Stimulated activated CD4-positive, alpha-beta T cell treated with anti-CD3 and anti-CD28 coated beads, Interleukin-2, amount 100 ng/mL, for 24 hours (primary cell): ENCODE measurements at places on chromosomes 12 and 14.

- no peak for DNase-seq
Measured at GRCh38 chr14:66600416-66600815, 92.5 kb downstream of the GPHN start.

GRCh38 chr14:37140176-37140575, 32.2 kb downstream of the SLC25A21 start:
- no peak for DNase-seq

- DNase-seq = no peak
Measured at GRCh38 chr12:85781766-85782165, 54.4 kb downstream of the RASSF9 start.

DNA sequence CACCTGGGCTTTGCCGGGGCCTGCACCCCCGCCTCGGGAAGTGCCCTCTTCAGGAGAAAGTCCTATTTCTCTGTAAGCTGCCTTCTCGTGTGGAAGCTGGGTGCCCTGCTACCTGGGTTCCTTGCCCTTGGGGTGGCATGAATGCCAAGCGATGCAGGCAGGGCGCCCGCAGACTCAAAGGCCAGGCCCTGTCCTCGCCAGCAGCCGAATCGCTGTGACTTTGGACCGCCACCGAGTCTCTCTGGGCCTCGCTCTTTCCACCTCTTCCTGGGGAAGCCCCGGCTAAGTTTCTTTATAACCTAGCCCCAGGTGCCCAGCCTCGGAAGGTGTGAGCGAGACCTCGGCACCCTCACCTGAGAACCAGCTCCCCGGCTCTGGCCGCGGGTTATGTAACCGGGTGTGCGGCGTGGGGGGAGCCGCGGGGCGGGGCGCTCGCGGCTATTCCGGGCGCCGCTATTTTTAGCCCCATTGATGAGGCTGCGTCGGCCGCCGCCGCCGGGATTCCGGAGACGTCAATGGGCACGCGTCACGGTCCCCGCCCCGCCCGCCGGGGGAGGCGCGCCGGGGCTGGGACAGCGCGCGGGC, 14.6 kb upstream of the NR4A1 start:
- peak; percentile 76 for DNase-seq

DNA sequence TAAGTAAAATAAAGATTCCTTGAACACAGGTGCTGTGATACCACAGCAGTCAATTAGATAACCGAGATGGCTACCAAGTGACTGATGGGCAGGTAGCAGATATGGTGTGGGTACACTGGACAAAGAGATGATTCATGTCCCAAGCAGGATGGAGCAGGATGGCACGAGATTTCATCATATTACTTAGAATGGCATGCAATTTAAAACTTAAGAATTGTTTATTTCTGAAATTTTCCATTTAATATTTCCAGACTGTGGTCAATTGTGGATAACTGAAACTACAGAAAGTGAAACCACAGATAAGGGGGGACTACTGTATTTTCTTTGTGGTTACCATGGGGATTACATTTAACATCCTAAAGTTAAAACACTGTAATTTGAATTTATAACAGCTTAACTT, 7.5 kb upstream of the ZFP36L1 start:
- no peak for DNase-seq

DNA sequence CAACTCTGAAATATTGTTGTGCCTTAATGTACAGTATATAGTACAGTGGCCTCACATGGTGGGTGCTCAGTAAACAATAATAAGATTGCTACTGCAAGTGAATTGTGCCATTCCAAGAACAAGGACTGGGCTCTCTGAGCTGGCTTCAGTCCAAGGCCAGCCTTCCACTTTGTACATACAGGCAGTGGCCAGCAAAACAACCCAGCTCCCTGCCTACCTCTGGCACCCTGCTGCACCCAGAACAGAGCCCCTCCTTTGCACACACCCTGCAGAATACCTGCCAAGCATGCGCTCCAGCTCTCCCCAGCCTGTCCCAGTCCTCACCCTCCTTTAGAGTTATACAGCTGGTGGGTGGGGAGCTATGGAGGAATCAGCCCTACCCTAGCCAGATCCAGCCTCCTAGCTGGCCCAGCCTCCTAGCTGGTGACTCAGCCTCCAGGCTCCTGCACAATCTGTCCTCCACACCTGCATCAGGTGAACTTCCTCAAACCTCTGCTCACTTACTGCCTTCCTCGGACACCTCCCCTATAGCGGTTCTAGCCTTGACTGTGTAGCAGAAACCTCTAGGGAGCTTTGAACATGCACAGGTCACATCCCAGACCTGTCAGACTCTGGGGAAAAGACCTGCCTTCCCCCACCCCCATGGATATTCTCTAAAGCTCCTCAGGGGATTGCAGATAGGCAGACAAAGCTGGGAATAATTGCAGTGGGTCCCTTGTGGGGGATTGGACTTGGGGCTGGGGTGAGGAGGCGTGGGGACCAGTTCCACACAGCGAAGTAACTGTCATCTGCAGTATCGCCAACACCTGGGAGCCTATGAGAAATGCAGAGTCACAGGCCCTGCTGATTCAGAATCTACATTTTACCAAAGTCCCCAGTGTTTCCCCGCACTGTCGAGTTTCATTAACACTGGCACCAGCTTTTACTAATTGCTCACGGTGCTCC, 17.9 kb downstream of the ZDHHC22 start:
- DNase-seq = no peak

DNA sequence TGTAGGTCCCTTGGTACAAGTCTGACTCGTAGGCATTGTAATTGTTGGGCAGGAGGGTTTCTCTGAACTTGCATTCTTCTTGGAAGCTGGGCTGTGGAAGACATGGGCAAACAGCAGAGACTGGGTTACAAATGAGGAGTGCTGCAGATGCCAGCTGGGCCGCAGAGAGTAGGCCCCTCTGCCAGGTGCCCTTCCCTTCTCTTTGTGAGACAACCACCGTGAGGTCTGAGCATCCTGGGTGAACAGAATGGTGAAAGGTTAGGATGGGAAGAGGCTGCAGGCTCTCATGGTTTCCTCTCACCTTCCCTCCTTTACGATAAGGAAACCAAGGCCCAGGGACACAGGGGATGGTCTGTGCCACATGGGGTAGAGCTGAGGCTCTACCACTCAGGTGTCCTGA, 11.3 kb downstream of the FGF6 start:
- DNase-seq = no peak

GRCh38 chr12:83629931-83630330, 943.2 kb downstream of the TMTC2 start:
- DNase-seq = no peak

DNA sequence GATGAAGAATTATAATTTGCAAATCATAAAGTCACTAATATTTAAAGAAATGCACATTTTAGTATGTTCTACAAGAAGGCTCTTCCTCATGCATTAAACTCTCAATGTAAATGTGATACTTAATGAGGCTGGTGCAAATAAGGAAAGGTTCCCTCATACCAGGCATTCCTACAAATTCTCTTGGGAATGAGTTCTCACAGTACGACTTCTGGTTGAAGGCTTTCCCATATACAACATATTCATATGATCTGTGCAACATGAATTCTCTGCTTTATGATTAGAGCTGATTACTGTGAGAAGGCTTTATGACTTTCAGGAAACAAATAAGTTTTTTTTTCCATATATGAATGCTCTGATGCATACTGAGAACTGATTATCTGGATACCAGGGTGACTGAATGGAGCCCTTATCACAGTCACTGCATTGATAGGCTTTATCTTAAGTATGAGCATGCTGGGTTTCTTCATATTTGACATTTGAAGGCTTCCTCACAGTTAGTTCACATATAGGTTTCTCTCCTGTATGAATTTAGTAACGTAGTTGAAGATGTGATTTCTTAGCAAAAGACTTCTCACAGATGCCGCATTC, 293.9 kb downstream of the RAD51B start:
- no peak for DNase-seq

GRCh38 chr14:72311116-72311515, 378.9 kb downstream of the RGS6 start:
- DNase-seq = no peak

GRCh38 chr12:50828886-50829285, 13.8 kb upstream of the TMPRSS12 start:
- DNase-seq = no peak

GRCh38 chr14:76720382-76720813, 40.9 kb upstream of the VASH1 start:
- DNase-seq = no peak

- DNase-seq = no peak
Measured at GRCh38 chr12:124130691-124131591, 157.9 kb downstream of the ZNF664 start.

- no peak for DNase-seq
Measured at GRCh38 chr14:54697803-54698202, 130.9 kb downstream of the SAMD4A start.

DNA sequence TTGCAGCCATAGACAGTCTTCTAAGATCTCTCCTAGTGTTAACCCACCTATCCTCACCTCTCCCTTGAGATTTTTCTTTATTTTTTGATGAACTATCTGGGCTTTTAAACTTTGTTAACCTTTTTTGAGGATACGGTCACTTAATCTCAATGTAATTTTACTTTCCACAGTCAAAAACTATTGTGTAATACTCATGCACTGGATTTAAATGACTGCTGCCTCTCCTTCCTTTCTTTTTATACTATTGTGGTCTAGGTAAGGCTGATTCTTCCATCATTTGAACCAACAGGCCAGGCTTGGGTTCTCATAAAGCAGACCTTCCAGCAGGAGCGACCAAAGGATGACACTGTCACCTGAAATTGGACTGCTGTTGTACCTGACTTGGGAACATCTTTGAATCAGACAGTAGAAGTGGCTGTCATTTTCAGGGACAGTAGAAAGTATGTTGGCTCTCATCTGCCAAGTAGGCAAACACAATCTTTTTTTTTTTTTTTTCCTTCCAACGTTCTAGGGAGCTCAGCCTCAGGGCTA, 689 bp upstream of the PDE3A start:
- no peak for DNase-seq

- no peak for DNase-seq
Measured at GRCh38 chr12:5907807-5908206, 37.3 kb downstream of the ANO2 start.

DNA sequence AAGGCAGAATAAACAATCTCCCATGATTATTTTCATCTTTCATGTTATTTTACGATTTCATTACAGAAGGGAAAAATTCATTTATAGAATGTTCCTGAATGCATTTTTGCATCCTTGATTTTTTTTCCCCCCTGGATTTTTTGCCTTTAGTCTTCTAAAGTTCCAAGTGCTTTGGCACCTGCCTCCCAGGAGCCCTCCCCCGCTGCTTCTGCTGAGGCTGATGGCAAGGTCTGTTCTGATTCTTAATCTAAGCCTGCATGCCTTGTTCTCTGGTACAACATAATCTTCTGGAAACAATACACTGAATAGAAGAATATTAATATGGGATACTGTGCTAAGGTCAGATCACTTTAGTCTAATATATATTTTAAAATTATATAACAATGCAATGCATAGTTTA, 18.0 kb downstream of the YARS2 start:
- DNase-seq = no peak

DNA sequence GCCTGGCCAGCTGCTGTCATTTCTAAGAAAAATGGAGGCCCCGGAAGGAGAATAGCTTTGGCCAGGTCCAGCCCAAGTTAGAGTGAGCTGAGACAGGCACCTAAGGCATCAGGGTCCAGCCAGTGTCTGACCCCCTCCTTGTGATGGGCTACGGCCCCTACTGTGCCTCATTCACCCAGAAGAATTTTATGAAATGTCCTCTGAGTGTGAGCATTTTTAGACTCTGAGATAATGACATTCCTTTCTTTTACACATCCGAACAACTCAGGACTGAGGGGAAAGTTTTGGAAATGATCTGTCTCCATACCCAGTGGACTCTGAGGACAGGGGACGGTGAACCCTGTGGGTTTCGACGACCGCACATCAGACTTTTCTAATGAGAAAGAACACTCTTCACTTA, 50.4 kb downstream of the SLC24A4 start:
- no peak for DNase-seq

DNA sequence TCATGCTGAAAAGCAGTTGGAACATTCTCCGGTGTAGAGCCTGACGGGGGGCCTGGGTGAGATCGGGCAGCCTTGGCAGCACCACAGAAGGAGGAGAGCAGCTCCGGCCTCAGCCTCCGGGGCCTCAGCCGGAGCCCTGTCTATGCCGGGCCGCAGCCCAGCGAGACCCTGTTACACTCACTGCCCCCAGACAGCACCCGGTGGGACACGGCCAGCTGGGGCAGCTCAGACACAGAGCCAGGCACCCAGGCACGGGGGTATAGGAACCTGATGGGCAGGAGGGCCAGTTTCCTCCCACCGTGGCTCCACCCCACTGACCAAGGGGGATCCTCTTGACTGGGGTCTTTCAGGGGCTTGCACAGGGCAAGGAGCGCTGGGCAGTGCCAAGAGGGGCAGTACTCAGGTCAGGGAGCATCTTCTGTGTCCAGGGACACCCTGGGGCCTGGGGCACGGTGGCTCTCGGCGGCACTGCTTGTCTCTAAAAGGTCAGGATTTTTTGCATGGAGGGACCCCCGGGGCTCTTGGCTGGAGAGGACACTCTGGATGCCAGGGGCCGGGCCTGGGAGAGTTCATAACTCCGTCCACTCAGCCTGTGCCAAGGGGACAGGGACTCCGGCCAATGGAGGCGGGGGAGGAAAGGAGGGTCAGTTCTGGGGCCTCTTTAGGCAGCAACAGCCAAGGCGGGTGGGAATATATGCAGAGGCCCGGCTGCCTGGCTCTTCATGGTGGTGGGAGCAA, 9.4 kb downstream of the INF2 start:
- no peak for DNase-seq

DNA sequence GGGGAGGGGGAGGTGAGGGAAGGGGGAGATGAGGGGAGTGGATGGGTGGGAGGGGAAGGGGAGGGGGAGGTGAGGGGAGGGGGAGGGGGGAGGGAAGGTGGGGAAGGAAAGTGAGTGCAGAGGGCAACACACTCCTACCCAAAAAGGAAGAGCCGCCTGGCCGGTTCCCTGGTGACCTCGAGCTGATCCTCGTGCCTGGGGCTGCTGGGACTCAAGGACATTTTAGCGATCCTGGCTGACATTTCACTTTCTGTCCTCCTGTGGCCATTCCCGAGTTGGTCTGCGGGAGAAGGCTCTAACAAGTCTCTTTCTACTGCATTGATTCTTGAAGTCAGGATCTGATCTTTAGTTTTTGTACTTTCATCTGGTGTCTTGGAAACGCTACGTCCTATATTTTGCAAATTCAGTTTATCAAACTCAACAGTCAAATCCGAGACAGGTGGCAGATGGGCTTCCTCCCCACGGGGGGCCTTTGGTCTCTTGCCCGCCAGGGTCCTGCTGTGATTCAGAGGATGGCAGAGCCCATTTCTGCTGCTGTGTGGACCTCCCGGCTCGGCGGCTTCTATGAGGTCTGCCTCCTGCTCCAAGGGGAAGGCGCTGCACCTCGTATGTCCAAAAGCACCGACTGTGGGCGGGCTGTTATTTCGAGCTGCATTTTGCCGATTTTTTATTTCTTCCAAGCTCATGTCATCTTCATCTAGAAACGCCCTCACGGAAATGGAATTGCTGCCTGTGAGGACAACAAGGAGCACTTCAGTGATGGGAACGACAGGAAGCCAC, 19.1 kb downstream of the PGAM5 start:
- DNase-seq = no peak

GRCh38 chr12:124036657-124037109, 63.7 kb downstream of the ZNF664 start:
- peak; percentile 54 for DNase-seq

DNA sequence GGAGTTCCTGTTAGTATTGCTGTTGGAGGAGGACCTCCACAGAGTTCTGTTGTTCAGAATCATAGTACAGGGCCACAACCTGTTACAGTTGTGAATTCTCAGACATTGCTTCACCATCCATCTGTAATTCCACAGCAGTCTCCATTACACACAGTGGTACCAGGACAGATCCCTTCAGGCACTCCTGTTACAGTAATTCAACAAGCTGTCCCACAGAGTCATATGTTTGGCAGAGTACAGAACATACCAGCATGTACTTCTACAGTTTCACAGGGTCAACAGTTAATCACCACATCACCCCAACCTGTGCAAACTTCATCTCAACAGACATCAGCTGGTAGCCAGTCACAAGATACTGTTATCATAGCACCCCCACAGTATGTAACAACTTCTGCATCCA, 120.8 kb downstream of the ARID2 start:
- DNase-seq = no peak
